OCI-LY7 (cell line): ENCODE measurements at places on chromosomes 4 and X. TPM values are rescaled to one million over a fixed set of nuclear protein-coding genes. Genes with fewer than 3 reads are reported as not detected.

TLR2 gene
- not detected in 2 replicates for total RNA-seq

USP26 gene
- total RNA-seq, result not detected in 2 replicates

TMEM156 gene
- total RNA-seq, result 29.4 and 35.7 TPM in 2 replicates

SMR3A gene
- not detected in 2 replicates for total RNA-seq
